ENCODE measurements at places on chromosomes 5 and 9.

DNA sequence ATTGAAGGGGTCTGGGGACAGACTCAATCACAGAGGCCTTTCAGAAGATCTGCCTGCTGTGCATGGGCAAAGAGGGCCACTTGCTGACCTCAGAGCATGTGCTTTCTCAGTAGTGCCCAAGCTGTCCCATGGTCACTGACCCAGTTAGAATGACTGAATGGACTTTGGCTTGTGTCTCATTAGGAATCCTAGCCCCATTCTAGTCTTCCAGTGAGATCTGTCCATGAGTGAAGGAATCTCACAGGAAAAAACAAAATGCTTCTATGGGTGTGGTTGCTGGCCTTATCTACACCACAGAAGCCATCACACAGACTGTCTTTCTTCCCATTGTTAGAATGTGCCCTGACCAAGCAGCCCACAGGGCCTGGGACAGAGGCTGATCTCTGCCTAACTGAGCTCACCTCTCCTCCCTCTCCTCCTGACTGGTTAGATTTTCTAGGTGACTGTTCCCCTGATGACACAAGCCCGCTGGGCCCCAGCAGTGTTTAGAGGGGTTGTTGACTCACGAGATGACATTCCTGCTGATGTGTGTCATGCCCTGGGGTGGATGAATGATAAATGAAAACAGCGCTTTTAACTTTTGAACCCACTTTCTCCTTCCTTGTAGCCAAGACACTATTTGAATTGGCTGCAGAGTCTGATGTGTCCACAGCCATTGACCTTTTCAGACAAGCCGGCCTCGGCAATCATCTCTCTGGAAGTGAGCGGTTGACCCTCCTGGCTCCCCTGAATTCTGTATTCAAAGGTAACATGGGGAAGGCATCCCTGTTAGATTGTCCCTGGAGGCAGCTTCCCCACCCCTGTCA is 24.8 kb downstream of the TGFBI start:
- DNase-seq = no peak

DNA sequence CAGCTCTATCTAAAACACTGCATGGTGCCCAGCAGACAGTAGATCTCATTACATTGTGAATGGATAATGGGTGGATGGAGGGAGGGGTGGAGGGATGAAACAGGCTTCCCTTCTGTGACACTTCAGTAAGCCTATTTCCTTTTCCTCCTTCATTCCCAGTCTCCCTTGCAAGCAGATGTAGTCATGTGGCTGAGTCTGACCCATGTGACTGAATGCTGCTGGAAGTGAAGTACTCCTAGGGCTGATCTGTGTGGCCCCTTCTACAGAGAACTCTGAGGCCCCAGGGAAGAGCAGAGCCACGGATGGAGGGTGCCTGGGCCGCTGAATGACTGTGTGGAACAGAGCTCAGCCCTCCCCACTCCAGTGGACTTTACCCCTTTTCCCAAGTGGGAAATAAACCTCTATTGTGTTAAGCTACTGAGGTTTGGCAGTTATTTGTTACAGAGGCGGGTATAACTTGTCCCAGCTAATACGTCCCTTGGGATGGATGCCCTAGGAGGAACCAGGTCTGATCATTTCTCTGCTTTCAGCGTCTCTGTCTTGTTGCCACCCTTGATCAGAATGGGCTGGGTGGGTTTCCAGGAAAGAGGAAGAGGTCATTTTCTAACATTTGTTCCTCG is 176.1 kb upstream of the MVB12B start:
- no peak for DNase-seq

- DNase-seq = no peak
Observed at GRCh38 chr9:115498303-115498702, 380.3 kb upstream of the TNC start.

- DNase-seq = no peak
Observed at GRCh38 chr5:100909034-100909433, 6.0 kb upstream of the ST8SIA4 start.

DNA sequence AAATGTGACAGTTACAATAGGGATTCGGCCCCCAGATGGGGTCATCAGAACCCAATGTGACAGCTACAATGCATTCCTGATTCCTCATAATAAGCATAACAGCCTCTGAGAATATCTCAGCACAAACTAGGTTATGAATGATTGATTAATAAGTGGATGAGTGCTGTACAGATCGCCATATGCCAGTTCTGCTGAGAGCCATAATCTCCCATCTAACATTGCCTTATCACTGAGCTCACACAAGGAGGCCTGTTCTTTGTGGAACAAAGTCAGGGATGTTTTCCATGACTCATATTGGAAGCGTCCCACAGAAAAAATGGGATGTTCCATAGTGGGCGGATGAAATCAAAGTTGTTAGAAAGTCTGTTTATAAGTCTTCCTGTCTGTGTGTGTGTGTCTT is 89.6 kb downstream of the KIF4B start:
- no peak for DNase-seq

GRCh38 chr5:181198905-181199519 is 6.0 kb downstream of the TRIM7 start:
- no peak for DNase-seq

DNA sequence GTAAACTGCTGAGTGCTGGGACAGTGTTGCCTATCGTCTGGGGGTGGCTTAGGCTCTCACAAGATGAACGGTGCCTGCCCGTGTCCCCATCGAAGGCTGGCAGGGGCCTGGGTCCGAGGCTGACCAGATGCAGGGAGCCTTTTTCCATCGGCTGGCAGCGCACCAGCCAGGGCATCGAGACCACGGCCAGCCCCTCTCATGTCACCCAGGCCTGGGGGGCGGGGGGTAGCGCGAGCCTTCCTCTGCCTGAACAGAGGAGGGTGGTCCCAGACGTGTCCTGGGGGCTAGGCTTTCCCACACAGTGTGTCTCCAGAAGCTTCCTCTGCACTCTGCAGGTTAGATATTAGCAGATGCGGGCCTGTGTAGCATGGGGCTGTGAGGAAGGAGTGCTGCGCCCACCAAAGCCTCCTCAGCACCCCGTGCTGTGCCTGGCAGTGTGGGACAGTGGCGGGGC is 17.3 kb downstream of the FGD3 start:
- no peak for DNase-seq

DNA sequence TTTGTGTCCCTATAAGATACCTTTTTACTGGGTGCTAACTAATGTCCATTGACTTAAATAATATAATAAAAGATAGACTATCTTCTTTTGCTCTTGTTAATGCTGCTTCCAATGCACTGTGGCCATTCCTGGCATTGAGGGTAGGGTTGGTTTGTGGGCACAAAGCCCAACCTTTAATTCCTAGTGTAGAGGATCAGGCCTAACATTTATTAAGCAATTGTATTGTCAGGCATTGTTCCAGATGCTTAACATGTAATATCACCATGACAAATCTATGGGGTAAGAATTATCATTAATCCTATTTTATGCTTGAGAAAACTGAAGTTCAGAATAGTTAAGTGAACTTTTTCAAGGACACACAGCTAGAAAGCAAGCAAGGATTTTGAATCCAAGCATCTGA is 60.4 kb upstream of the GPBP1 start:
- DNase-seq = no peak

GRCh38 chr5:135170500-135170899 is 136.5 kb upstream of the PITX1 start:
- no peak for DNase-seq

GRCh38 chr9:131601683-131602181 is 56.4 kb downstream of the PRRT1B start:
- DNase-seq = no peak

- DNase-seq = no peak
Observed at GRCh38 chr5:161086461-161086860, 234.4 kb upstream of the ATP10B start.

GRCh38 chr5:54581831-54582548 is 64.4 kb downstream of the SNX18 start:
- no peak for DNase-seq

DNA sequence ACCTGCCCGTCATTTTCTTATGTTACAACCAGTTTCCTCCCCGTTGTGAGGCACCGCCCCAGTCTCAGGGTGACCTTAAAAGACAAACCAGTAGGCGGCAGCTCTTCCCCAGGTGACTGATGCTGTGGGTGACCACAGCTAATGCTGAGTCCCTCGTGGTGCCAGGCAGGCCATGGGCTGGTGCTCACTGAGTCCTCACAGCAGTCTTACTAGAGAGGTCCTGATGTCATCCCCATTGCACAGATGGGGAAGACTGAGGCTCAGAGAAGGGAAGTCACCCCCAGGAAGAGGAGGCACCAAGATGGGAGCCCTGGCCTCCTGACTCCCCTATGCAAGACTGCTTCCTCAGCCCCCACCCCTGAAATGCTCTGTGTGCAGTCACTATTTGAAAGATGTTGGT is 978 bp downstream of the CFAP157 start:
- no peak for DNase-seq

GRCh38 chr5:9799606-9800005 is 169.5 kb upstream of the TAS2R1 start:
- no peak for DNase-seq

DNA sequence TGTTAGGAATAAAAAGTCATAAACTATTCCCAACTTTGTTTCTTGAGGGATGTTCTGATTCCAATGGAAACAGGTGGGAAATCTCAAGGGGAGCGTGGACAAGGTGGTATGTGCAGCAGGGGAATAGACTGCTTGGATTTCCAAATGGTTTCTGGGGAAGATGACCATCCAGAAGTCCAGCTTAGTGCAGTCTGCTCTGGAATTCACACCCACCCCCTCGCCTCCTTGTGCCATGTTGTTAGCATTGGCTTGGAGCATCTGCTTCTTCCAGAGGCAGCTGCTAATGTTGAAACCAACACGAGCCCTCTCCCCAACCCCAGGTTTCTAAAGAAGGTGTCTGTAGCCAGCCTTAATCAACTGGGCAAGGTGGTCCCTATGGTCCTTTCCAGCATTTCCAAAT is 90.9 kb downstream of the PDE6A start:
- DNase-seq = no peak

- no peak for DNase-seq
Observed at GRCh38 chr5:108560581-108560980, 178.7 kb upstream of the FBXL17 start.
